GM23338 (cell line): ENCODE measurements at places on chromosomes 2 and 18.
A peak's percentile ranks its signal among the peaks of the same experiment; 100 is the strongest.

DNA sequence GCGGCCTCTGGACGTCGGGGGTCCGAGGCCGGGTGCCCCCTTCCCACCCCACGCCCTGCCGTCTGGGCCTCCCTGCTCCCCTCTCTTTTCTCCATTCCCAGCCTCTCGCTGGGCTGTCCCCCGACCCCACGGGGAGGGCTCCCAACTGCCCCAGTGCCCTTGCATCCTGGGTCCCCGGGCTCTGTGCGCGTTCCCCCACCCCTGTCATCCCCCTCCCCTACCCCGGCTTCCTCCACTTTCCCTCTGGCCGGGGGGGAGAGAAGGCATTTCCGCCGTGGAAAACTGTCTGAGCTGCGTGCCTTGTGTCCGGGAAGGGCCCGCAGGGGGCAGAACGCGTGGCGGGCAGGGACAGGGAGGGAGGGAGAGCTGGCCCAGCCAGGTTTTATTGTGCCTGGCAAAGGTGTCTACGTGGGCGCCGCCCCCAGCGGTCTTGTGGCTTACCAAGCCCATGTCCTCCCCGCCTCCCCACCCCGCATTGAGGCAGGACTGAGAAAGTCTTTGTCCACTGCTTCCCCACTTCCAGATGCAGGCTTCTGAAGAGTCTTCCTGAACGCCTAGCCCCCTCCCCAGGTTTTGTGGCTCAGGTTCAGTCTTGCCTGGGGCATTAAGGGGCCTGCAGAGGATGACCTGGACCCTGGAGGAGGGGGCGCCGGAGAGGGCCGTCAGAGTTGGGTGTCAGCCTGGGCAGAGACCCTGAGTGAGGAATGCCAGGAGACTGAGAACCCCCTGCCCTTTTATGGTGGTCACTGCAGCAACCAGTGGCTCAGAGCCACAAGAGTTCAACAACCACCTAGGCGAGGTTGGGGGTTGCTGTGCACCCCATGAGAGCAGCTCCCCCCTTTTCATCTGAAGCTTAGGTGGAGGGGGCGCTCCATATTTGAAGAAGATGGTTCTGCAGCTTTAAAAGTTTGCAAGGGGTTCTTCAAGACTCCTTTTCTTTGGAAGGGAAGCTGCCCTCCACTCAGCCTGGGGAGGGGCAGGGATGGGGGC, 1.3 kb downstream of the ITM2C start:
- peak overlapping the region; percentile 98 for H3K4me3 ChIP-seq
- peaks cover 65% of the 10 kb centered on the region for H3K4me1 ChIP-seq
- H3K27me3 ChIP-seq: no peaks in the 10 kb centered on the region
- DNase-seq: peak; percentile 55

DNA sequence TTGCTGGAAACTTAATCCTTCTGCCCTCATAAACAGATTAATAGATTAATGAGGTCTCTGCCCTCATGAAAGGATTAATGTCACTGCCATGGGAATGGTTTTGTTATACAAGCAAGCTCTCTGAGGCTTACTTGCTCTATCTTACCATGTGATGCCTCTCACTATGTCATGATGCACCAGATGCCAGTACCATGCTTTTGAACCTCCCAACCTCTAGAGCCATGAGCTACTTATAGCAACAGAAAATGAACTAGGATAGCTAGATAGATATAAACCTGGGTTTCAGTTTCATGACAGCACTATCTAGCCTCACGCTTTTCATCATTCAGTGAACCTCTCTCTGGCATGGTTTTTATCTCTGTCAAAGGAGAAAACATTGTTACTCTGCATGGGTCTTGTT, 371.6 kb upstream of the LRP1B start:
- DNase-seq: no peak
- no peaks in the 10 kb centered on the region for H3K36me3 ChIP-seq
- no peak overlapping the region for H3K4me3 ChIP-seq

DNA sequence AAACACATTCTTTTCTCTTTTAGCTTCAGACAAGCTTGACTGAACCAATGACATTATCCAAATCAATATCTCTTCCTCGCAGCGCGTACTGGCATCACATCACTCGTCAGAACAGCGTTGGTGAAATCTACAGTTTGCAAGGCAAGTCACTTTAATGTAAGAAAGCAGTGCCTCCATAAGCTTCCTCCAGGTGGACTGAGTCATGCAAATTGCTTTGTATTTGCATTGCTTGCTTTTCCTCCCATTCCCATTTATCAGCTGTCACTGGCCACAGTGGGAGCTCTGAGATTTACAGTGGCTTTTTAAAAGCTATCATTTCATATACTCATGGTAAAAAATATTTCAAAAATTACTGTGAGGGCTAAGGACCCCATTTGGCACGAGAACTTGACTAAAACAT, 189.9 kb downstream of the CD226 start:
- H3K4me3 ChIP-seq: peak overlapping the region; percentile 39
- peaks cover 27% of the 10 kb centered on the region for H3K4me1 ChIP-seq
- DNase-seq: peak; percentile 69
- no peaks in the 10 kb centered on the region for H3K36me3 ChIP-seq
- peak overlapping the region; percentile 28 for H3K27ac ChIP-seq
- H3K27me3 ChIP-seq: no peaks in the 10 kb centered on the region

- H3K4me3 ChIP-seq: no peak overlapping the region
- H3K27ac ChIP-seq: no peak overlapping the region
- H3K27me3 ChIP-seq: no peaks in the 10 kb centered on the region
- H3K36me3 ChIP-seq: no peaks in the 10 kb centered on the region
- no peak for DNase-seq
Observed at GRCh38 chr2:36911012-36911411, 55.3 kb downstream of the STRN start.

DNA sequence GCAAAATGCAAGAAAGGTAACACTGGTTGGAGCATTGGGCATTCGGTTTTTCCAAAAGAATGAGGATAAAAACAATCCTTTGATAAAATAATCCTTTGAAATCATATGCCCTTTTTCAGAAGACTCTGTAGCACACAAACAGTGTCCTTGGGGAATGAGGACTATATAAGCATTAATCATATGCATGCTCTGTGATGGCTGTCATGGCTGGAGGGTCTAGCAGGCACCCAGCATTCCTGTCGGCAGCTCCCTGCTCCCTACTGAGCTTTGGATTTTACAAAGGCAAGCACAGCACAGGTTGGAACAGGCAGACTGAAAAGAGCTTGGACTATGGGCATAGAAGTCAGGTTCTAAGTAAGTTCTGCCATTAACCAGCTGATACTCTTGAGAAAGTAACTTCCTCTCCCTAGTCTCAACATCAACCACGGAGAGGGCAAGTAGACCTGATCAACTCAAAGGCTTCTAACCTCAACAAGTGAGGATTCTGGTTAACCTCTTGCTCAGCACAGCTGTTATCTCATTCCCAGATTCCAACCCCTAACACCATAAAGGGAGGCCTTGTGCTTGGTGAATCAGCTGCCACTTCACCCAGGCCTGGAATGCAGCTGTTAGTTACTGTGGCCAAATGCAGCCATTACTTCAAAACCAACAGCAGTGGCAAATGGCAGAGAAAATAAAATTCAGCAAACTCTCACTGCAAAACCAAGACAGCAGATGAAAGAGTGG, 29.5 kb downstream of the GALNT14 start:
- DNase-seq: no peak
- no peaks in the 10 kb centered on the region for H3K36me3 ChIP-seq
- peaks cover 3% of the 10 kb centered on the region; the same call in 1 of the 2 replicates for H3K4me1 ChIP-seq
- H3K27ac ChIP-seq: no peak overlapping the region

DNA sequence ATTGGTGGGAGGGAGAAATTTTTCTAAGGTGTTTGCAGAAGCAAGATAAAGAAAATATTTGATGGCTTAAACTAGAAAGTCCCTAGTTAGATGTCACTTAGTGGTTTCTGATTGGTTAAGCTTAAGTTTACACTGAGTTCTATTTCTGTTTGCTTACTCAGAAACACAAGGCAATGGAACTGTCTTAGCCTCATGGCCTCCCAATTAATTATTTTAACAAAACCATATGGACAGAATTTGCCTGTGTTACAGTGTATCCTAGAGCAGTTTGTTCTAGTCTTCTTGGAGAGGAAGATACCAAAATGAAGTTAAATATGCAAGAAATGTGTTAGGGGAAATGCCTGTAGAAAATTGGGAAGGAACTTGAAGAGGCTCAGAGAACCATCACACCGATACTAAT, 4.6 kb upstream of the IMPACT start:
- DNase-seq: no peak
- H3K4me1 ChIP-seq: peaks cover 8% of the 10 kb centered on the region
- H3K36me3 ChIP-seq: no peaks in the 10 kb centered on the region
- no peak overlapping the region for H3K27ac ChIP-seq

DNA sequence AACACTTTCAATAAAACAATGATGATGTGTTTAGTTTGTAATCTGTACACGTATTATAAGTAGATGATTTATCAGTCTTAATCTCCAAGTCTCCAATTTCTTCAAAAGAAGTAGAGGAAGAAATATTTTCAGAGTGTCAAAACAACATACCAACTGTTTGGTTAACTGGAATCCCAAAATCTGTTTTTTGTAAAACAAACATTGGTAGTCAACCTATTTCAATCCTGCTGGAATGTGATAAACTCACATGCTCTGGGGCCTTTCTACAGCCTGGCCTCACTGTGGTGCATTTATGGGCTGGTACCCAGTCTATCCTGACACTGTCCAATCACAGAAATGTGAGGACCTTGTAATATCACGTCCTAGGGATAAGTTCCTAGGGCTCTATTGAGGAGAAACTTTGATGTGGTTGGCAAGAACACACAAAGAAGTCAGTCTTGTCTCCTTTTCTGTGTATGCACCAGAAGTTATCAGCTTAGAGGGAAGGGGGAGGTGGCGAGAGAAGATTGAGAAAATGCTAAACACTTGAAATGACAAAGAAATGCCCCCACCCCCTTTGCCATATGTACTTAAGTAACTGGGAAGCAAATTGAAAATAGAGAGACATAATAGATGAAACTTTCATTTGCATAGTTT, 47.2 kb downstream of the PRKRA start:
- no peaks in the 10 kb centered on the region for H3K27me3 ChIP-seq
- no peaks in the 10 kb centered on the region for H3K4me1 ChIP-seq
- H3K4me3 ChIP-seq: no peak overlapping the region
- no peaks in the 10 kb centered on the region for H3K36me3 ChIP-seq
- no peak for DNase-seq
- no peak overlapping the region for H3K27ac ChIP-seq

DNA sequence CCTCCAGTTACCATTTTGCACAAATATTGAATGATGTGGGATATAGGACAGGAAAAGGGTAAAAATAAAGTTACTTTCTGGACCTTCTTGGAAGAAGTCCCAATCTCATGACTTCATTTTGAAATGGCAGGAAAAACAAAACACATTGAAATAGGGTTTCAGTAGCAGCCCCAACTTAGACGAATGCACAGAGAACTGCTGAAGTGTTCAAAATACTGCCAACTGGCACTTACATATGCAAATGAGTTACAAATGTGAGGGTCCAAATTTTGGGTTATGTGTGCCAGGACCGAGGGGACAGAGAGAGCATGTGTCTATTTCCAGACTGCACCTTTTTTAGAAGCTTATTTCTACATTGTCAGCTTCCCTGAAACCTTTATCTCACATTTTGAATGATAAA, 112.9 kb upstream of the CCDC68 start:
- H3K4me3 ChIP-seq: no peak overlapping the region
- no peaks in the 10 kb centered on the region for H3K36me3 ChIP-seq
- no peak for DNase-seq
